ENCODE measurements at places on chromosomes 4 and X.

DNA sequence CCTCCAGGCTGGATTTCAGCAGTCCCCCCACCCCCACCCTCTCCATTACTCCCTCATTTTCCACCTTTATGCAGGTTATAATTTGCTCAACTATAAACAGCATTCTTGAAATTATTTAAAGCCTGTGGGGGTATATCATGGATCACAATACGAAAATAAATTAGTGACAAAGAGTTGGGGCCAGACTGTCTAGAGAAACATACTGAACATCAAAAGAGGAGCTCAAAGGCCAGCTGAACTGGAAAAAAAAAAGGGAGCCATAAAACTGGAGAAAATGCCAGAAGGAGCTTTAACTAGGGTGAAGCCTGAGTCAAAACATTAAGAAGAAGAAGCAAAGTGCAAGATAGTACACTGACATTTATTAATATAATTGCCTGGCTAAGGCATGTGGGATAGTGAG lies 137.8 kb downstream of the ANTXR2 start:
- DNase-seq = no peak

DNA sequence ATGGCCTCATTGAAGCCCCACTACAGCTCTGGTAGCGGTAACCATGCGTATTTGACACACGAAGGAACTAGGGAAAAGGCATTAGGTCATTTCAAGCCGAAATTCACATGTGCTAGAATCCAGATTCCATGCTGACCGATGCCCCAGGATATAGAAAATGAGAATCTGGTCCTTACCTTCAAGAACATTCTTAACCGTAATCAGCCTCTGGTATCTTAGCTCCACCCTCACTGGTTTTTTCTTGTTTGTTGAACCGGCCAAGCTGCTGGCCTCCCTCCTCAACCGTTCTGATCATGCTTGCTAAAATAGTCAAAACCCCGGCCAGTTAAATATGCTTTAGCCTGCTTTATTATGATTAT lies 876 bp downstream of the HPRT1 start:
- DNase-seq = no peak

DNA sequence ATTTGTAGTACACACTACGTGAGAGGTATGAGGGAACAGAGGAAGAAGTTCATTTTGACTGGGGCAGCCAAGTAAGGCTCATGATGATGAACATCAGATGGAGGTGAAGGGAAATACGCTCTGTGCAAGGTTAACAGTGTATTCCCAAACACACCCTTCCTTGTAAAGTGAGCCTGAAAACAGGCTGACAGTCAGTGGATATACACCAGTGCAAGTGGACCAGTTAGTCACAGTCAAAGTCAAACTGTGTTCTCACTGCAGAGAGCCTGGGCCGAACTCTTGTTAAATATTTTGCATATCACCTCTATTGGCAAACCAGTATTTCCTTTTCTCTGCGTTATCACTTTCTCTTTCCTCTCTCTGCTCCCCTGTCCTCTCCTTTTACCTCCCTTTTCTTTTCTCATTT lies 23.4 kb upstream of the RHOH start:
- no peak for DNase-seq

DNA sequence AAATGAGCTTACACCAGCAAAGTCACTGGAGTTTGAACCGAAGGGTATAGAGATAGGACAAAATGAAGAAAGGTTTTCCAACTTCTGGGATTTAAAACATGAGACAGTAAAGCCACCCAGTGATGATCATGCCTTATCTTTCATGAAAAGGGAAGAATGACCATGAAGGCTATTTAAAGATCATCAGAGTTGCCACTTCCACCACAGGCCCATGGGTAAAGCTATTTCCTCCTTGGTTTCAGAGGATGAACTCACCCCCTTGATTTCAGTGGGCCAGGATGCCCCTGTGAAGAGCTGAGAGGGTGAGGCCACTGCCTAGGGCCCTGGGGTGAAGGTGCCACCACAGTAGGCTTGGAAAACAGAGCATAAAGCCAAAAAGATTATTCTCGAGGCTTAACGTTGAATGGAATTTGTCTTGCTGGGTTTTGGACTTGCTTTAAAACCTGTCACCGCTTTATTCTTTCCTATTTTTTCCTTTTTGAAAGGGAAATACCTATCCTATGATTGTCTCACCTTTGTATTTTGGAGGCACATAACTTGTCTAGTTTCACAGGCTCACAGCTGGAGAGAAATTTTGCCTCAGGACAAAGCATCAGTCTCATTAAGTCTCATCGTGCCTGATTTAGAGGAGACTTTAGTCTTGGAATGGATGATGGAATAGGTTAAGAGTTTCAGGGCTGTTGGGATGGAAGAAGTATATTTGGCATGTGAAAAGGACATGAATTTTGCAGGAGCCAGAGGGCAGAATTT lies 254.0 kb downstream of the SNCA start:
- DNase-seq = no peak

DNA sequence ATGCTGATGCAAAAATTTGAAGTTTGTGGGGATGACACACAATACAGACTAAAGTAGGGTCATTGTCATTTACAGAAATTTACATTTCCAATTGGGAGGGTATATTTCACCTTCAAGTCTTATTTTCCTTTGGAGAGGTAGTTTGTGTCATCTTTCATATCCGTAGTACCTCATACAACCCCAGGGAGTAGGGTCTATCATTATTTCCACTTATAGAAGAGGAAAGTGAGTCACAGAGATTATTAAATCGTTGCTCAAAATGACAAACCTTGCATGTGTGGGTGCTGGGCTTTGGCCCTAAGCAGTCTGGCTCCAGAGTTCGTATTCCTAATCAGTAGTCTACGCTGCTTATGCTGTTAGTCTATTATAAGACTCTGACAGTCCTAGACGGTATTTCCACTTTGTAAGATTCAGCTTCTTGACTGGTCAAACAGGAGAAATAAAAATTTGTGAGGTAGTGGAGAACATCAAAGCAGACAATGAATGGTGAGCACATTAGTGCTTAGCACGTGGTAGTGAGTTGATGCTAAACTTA lies 516.5 kb downstream of the PCDH7 start:
- DNase-seq = no peak

- no peak for DNase-seq
Measured at GRCh38 chrX:10124506-10125247, 32.1 kb upstream of the CLCN4 start.

DNA sequence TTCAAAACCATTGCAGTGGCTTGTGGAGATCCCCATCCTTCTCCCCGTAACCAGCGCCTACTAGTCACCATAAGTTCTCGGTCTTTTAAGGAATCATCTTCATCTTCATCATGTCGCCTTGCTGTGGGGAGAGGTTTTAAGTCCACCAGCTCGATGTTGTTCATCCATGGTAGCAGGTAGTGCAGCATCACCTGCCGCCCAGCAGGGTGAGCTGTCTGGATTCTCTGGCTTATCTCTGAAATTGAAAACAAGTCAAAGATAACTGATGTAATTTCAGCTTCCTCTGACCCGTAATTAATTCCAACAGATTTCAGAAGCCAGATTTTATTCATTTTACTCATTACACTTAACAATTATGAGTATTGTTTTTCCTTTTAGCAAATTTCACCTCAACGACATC lies 67.4 kb downstream of the ZAR1 start:
- DNase-seq = no peak

- DNase-seq = no peak
Measured at GRCh38 chrX:105260291-105261043, 40.0 kb upstream of the TEX13A start.

GRCh38 chrX:22527302-22527701 lies 254.6 kb downstream of the CBLL2 start:
- DNase-seq = no peak

GRCh38 chrX:112359906-112360305 lies 277.3 kb upstream of the TRPC5 start:
- DNase-seq = no peak

- DNase-seq = no peak
Measured at GRCh38 chr4:80340036-80340435, 4.5 kb downstream of the CFAP299 start.

DNA sequence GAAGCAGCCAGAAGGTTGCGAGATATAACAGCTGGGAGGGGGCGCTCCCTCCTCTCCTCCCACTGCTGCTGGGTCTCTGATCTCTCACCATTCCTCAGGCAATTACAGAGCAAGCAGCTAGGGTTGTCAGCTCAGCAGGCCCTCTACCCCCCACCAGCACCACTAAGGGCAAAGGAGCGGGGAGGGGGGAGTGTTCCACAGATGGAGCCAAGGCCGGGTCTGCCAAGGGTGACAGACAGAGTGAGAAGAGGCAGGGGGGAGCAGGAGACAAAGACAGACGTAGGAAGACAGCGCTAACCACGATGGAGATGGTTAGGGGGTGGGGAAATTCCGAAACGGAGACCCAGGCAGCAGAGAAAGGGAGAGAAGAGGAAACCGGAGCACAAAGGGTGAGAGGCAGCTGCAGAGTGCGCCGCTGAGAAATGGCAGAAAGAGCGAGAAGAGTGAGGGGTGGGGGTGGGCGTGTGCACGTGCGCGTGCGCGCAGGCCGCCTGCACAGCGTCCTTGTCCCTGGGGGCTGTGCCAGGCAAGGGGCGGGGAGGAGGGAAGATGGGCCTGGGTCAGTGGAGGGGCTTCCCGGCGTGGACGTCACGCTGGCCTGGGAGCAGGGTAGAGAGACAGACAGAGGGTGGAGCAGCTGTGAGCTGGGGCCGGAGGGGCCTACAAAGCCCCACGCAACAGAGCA lies 6.9 kb downstream of the L1CAM start:
- DNase-seq = no peak

DNA sequence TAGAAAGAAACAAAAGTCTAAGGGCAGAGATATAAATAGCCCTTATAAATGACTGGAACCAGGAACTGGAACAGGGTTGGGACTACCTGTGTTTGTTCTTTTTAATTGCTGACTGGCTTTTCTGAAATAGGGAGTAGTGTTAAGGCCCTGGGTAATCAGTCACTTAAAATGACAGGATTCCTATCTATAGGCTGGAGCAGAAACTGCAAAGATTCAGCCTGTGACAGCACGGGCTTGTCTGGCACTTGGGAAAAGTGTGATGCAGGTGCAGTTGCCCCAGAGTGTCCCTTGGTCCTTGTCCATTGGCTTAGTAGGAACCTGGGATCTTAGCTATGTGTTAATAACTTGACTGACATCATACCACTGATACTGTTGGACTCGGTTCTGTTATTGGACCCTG lies 14.7 kb upstream of the PLAC8 start:
- DNase-seq = no peak

DNA sequence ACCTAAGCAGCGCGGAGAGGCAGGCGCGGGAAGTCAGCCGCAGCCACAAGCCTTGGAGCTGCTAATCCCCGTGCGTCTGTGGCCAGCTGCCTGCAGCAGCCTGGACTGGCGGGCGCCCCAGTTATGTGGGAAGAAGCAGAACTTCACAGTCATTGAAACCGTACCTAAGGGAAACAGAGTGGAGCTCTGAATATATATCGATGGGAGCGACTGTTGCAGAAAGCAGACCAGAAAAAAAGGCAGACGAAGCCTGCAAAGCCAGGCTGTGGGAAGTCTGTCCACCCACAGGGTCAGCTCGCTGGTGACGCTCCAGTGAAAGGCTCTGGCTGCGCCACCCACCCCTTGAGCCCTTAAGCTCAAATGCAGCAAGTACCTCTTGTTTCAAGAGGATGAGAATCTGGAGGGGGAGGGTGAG lies 24.7 kb downstream of the KCNE5 start:
- DNase-seq = no peak

DNA sequence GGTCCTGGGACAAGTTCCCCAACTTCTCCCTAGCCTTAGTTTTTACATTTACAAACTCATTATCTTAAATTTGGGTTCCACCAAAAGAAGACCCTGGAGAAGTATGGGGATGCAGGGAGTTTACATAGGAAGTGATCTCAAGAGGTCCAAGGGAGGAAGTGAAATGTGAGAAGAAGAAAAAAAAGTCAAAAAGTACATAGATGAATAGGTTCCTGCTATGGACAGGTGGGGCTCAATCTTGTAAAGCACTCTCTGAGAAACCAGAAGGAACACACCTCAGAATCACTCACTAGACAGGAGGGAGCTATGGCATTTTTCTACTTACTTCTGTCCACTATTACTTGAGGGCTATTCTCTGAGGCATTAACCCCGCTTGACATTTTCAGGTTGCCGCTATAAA lies 56.6 kb downstream of the ARHGAP6 start:
- DNase-seq = no peak

- DNase-seq = no peak
Measured at GRCh38 chr4:184376126-184376838, 98.1 kb downstream of the IRF2 start.

DNA sequence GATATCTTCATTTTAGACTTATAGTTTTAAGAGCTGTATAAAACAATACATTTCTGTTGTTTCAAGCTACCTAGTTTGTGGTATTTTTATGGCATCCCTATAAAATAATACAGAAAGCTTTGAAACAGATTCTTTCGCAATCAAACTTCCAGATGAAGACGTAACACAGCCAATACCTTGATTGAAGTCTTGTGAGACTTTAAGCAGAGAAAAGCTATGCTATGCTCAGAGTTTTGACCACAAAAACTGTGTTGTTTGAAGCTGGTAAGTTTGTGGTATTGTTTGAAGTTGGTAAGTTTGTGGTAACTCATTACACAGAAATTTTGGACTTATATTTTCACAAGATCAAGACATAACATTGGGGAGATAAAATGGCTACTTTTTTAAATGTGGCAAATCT lies 201.8 kb upstream of the UGT8 start:
- no peak for DNase-seq

- no peak for DNase-seq
Measured at GRCh38 chr4:3707423-3708102, 58.6 kb upstream of the ADRA2C start.

GRCh38 chr4:79578606-79579005 lies 170.6 kb upstream of the GK2 start:
- DNase-seq = no peak

DNA sequence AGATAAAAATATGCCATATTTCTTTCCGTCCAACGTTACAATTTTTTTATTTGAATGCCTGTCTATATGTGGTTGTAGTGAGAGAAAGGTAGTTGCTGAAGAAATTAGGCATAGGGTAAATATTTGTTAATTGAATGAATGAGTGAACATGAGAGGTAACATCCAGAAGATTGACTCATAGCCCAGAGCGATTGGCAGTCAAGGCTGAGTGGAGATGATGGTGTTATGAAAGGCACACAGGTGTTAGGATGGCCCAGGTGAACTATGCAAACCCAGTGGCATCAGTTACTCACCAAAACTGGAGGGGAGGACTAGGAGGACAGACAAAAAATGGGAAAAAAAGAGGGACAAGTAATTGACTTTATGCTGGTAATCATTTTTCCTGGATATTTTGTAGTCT lies 31.7 kb upstream of the SPRY1 start:
- no peak for DNase-seq

DNA sequence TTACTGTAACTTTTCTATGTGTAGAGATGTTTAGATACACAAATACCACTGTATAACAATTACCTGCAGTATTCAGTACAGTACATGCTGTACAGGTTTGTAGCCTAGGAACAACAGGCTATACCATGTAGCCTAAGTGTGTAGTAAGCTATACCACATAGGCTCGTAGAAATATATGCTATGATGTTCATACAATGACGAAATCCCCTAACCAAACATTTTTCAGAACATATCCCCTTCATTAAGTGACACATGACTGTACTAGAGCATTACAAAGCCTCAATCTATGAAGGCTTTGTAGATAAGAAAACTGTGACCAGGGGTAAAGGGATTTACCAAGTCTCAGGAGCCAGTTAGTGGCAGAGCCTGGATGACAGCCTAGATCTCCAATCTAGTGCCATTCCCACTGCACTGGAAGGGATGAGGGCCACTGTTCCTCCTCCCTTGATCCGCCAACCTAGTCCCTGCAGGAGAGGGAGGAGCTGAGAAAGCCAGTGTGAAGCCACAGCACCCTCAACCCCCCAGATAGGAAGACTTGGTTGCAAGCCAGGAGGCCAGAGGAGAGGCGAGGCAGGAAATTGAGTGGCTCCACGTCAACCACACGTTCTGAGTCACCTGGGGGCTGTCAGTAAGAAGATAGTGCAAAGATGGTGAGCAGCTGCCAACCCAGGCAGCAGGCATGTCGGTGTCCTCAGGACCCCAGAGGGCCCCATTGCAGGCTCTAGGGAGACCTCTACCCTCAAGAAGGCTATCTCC lies 227.7 kb downstream of the BCOR start:
- peak; percentile 87 for DNase-seq

All from activated T-cell treated with anti-CD3 and anti-CD28 coated beads, Interleukin-2, amount 50 U/mL, for 72 hours (primary cell).